D341Med (cell line): ENCODE measurements at places on chromosomes 6 and 20.

DNA sequence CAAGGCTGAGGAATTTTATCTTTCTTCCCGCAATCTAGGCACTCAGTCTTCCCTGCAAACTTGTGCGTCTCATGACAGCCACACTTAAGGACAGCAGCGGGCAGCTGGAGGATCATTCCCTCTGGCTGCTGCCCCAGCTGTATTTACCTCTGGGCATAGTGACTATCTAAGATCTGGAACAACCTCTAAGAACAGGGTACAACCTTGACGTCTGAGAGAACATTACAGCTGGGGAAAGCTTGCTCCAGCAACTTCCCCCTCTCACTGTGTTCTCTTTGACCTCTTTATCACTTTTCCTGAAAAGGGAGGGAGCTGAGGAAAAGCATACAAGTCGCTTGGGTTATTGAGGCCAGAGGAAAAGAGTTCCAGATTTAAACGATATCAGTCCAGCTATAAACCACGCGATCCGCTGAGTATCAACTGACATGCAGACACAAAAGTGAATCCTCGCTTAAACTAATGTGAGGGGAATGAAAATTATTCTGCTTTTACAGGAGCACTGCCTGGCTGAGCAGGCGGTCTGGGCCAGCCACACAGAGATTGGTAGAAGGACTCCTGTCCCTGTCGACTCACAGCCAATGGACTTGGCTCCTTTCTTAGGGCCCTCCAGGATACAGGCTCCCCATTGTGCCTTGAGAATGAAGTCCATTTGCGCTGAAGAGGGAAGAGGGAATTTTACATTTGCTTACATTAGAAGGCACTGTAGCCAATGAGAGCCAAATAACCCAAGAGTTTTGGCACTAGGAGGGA lies 153.3 kb downstream of the QRSL1 start:
- DNase-seq = no peak

DNA sequence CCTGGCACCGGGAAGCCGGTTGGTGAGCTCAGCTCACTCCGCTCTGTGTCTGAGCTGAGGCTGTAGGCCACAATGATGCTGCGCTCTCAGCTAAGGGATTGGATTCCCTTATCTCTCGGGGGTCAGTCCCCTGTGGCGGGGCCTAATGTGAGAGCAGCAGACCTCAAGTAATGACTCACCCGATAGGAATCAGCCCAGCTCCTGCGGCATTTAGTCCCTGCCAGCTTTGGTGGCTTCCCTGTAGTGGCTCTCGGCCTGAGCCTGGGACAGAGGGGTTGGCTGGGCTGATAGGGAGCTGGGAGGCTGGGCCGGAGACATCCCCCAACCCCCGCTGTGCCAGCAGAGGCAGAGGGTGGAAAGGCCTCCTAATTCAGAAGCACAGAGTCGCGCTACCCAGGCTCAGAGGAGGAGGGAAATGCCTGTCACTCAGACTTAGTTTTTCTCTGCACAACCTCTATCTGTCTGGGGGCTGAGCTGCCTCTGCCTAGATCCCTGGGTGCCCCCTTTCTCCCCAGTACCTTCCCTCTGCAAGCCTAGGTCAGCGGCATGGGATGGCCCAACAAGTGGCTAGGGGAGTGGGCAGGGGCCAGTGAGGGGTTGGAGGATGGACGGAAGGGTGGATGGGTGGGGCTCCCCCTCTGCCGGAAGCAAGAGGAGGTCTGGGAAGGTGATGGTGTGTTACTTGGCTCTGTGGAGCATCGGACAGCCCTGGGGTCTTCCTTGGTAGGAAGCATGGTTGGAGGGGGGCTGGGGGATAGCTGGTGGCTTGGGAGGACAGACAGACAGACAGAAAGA lies 92.2 kb downstream of the CDH22 start:
- no peak for DNase-seq

DNA sequence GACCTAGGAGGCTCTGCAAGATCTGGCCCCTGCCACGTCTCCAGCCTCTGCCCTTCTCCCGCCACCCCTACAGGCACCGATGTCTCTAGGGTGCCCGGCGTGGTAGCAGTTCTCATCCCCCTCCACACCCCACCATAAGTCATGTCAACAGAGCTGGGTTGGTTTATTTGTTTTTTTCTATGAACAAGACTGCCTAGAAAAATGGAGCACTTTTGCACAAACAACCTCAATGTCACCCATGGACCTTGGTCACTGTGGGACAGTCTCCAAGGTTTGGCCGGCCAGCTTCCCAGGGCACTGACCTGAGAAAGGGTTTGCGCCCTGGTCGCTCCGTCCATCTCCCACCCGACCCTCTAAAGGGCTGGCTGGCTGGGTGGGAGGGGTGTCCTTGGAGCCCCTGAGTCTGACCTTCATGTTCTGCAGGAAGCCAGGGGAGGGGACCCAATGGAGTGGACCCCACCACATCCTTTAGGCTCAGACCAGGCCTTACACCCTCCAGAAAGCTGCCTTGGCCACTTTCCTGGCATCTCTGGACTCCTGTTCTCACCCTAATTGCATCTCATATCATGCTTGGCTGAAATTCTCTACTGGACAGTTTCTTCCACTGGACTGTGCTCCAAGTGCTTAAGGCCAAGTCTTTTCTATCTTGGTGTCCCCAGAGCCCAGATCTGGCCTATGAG lies 104.8 kb upstream of the PTPN1 start:
- no peak for DNase-seq

GRCh38 chr6:38476141-38476540 lies 163.6 kb downstream of the BTBD9 start:
- DNase-seq = no peak

DNA sequence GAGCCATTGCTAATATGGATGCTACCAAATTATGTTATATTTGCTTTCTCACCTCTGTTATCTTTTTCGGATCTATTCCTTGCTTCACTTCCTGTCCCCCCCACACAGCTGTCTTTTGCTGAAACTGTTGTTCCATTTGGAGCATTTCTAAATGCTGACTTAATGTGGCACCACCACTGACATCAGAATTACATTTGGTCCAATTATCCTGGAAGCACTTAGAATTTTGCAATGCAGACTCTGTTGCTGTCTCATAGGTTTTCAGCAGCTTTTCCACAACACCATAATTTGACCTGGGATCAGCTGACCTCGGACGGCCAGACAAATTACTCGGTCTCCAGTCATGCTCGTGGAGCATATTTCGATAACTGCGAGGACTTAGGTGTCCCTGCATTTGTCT lies 12.8 kb downstream of the KIAA0408 start:
- DNase-seq = no peak

DNA sequence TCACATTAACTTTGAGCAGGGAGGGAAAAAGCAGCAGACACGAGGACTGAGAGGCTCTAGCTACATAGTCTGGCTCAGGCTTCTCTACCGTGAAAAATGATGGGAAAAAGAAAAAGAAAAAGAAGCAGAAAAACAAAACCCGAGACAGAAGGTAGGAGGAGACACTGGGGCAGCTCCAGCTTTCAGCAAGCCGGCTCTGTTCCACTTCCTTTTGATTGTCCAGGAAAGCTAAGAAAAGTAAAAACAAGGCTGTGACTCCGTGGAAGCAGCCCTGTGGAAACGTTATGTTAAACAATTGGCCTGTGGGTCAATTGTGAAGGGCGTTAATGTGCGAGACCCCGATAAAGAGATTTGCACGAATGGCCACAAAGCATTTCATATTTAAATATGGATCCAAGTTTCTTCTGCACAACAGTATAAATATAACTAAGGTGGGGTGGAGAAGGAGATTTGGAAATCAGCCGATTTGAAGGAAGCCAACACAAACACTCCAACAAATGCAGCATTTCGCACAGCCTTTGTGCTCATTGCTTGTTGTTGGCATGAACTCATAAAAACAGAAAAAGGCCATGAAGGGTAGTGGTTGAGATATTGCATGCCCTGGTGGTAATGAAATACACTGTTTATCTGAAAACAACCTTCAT lies 236.9 kb upstream of the JAG1 start:
- DNase-seq = no peak

DNA sequence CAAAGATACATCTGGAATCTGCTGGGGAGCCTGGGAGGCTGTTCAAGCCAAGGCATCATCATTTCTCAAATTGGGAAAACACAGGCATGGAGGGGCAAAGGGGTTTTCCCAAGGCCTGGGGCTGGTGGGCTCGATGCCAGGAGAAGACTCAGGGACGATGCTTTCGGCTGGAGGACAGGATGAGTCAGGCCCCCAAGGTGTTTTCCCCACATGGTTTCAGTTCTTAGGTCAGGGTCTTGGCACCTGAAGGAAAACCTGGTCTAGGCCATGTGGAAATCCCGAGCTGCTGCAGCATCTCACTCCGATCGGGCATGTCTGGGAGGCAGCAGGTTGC lies 348.1 kb downstream of the CDC5L start:
- DNase-seq = no peak

- no peak for DNase-seq
These were observed 60.1 kb upstream of the KHDRBS2 start for GRCh38 chr6:62345962-62346689.

DNA sequence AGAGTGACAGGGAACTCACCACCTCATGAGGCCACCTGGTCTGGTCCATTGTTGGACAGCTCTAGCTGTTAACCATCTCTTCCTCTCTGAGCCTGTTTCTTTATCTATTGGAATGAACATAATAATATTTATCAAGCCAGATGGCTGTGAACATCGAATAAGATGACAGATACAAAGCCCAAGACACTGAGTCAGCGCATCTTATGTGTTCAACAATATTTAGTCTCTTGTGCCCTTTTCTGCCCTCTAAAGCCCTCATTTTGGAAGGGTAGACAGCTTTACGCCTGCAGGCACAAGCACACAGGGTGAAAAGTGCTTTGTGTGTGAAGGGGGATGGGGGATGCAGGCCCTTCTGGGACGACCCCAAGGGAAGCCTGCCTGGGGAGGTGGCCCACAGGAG lies 164.0 kb downstream of the GRM4 start:
- no peak for DNase-seq

- DNase-seq = no peak
These were observed 377.6 kb downstream of the ESR1 start for GRCh38 chr6:152184917-152185574.

- DNase-seq = no peak
These were observed 67.8 kb upstream of the RALY start for GRCh38 chr20:33925867-33926266.

- no peak for DNase-seq
These were observed 116.9 kb downstream of the TAF4 start for GRCh38 chr20:61948586-61949362.

DNA sequence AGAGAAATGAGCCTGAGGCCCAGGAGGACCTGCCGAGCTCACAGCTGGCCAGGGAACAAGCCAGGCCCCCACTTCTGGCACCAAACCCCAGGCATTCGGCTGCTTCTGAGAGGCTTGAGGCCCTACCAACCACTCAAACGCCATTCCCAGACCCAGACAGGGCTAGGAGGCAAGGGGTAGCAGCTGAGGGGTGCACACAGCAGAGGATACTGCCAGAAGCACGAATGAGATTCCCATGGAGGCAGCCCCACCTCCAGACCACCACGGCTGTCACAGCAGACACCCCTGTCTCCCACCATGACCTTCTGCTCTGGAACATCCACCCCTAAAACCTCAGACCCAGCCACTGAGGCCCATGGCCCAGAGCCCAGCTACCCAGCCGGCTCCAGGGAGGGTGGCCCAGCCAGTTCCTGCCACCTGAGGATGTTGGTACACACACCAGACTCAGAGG lies 36.1 kb downstream of the NTSR1 start:
- no peak for DNase-seq

GRCh38 chr6:25217302-25217701 lies 61.9 kb upstream of the CARMIL1 start:
- DNase-seq = no peak

DNA sequence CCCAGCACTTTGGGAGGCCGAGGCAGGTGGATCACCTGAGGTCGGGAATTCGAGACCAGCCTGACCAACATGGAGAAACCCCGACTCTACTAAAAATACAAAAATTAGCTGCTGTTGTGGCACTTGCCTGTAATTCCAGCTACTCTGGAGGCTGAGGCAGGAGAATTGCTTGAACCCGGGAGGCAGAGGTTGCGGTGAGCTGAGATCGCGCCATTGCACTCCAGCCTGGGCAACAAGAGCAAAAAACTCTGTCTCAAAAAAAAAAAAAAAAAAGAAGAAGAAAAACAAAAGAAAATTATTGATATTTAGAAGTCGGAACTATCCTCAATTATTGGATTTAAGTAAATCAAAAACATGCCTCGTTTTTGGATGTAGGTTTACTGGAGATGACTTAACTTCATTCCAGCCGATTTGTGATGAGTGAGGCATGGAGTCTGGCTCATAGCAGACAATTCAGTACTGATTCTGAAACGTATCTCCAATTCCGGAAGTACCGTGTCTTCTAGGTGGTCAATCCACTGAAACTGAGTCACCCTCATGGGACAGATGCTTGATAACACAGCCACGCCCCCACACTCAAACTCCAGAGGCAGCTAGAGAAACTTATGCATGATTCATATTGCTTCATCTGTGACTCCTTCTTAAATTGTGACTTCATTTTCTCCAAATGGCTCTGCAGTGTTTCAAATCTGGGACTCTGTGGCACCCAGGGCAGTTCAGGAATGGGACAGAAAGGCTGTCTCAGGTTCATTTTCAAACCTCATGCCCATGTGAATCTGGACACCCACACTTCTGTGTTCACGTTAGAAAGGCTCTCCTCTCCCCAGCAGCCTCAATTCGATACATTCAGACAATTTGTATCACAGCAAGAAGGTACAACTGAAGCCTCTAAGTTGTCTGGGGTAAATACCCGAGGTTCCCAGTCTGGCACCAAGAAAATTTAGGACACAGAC lies 110.4 kb upstream of the ARMC2 start:
- DNase-seq = no peak

DNA sequence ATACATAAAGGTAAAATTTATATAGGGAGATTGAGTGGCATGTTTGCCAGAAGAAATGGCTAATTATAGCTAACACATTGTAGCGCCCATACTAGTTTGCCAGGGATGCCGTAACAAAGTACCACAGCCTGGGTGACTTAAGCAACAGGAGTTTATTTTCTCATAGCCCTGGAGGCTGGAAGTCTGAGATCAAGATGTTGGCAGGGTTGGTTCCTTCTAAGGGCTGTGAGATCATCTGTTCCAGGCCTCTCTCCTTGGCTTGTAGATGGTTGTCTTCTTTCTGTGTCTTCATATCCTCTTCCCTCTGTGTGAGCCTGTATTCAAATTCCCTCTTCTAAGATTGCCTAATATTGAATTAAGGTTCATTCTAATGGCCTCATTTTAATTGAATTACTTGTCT lies 417.5 kb upstream of the OPRM1 start:
- DNase-seq = no peak

- DNase-seq = no peak
These were observed 174.1 kb downstream of the ADAT2 start for GRCh38 chr6:143276436-143276835.

- no peak for DNase-seq
These were observed 496.7 kb downstream of the BMP2 start for GRCh38 chr20:7264137-7264536.

- DNase-seq = no peak
These were observed 27.0 kb downstream of the SOD2 start for GRCh38 chr6:159665868-159666635.
